Activated CD8-positive, alpha-beta memory T cell treated with anti-CD3 and anti-CD28 coated beads for 36 hours (primary cell): ENCODE measurements at places on chromosomes 1 and 21. TPM values are rescaled to one million over a fixed set of nuclear protein-coding genes. Genes with fewer than 3 reads are reported as not detected.

Gene CFHR1
- total RNA-seq: not detected

Gene DDR2
- total RNA-seq: 0.17 TPM

Gene CD1C
- 1.3 TPM for total RNA-seq

Gene CGN
- 1.2 TPM for total RNA-seq

Gene KDF1
- not detected for total RNA-seq

Gene CYP4A11
- not detected for total RNA-seq

Gene GJA8
- total RNA-seq: not detected

Gene PRKAA2
- not detected for total RNA-seq

Gene NES
- total RNA-seq: not detected

Gene SSX2IP
- 12.3 TPM for total RNA-seq

Gene ENTREP3
- total RNA-seq: 50.7 TPM

Gene CLCA1
- not detected for total RNA-seq

Gene OTUD3
- 7.3 TPM for total RNA-seq

Gene SYCP1
- total RNA-seq: not detected

Gene PCNX2
- 20.2 TPM for total RNA-seq

Gene KPRP
- not detected for total RNA-seq

Gene FH
- 95.9 TPM for total RNA-seq

Gene SPRR2G
- not detected for total RNA-seq
